Tibial artery (tissue), 4 donors: ENCODE measurements at places on chromosomes 2 and 18.

DNA sequence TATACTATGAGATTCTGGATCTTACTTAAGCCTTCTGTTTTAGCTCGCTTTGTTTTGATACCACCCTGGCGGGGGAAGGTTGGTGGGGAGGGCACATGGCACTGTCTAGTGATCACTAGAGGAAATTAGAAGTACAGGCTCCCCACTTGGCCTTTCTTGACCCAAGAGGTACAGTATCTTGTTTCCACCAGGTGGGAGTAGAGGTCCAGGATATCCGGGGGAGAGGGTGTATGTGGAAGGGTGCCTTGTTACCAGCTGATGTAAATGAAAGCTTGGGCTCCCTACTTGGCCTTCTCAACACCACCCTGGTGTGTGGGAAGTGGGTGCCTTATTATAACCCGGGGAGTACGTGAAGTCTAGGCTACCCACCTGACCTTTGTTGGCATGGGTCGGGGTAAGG lies 7.5 kb downstream of the GALNT1 start:
- no peak for DNase-seq

- no peak for DNase-seq
Measured at GRCh38 chr2:40405465-40405864, 46.4 kb downstream of the SLC8A1 start.

DNA sequence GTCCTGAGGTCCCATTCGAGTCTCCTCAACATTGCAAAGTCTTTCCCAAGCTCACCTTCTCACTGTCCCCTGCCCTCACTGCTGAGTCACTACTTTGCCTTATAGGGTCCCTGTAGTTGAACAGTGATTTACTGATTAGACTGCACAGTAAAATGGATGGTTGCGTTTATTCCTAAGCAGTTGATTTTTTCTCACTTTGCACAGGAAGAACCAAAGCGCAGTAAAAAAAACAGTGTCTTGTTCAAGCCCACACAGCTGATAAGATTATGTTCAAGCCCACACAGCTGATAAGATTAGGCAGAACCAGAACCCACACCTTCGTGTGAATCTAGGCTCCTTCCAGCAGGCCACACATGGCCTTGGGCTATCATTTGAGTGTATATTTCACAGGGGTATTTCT lies 215.3 kb upstream of the COPS8 start:
- DNase-seq: no peak

DNA sequence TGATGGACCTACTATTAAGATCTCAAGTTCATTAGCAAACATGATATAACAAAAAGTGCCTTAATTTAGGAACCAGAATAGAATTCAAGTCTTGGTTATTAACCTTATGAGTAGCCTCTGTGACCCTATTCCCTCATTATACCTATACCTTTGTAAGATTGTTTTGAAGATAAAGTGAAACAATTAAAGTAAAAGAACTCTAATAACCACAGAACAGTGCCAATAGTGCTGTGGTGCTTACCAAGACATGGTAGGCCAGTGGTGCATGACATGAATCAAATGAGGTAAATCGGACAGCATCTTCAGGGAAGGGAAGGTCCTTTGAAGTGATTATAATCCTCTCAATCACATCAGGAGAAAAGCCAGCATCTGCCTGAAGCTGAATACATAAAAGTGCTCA lies 36.4 kb downstream of the METTL4 start:
- DNase-seq: no peak

DNA sequence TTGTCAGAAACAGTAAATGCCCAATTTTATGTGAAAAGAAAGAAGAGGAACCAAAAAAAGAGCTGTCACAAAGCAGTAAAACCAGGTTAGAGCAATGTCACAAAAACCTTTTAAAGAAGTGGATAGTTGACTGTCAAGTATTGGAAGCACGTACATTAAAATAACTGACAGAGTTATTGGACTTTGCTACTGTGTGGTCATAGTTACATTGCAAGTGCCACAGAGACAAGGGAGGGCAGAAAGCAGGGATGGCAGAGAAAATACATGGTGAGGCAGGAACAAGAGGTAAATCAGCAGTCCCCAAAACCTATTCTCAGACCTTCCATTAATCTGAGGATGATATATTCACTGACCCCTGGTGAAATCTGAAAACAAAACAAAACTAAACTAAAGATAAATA lies 116.3 kb downstream of the LRP1B start:
- DNase-seq: no peak

DNA sequence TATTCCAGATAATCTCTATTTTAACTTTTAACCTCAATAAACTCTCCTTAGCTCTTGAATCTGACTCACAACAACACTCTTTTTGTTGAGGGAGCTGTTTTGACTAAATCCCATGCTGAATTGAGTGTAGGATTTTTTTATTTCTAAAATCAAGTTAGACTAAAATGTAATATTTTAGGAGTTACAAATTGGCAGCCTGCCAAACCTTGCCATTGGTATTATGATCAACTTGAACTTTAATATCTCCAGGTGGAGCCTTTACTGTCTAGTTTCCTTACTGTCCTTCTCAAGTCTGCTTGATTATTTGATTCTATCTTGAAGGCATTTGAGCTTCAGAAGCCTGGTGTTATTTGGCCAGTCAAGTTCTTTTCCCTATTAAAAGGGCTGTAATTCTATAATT lies 8.7 kb downstream of the PIKFYVE start:
- DNase-seq: no peak

- DNase-seq: no peak
Measured at GRCh38 chr2:208033701-208034502, 8.6 kb upstream of the PLEKHM3 start.

DNA sequence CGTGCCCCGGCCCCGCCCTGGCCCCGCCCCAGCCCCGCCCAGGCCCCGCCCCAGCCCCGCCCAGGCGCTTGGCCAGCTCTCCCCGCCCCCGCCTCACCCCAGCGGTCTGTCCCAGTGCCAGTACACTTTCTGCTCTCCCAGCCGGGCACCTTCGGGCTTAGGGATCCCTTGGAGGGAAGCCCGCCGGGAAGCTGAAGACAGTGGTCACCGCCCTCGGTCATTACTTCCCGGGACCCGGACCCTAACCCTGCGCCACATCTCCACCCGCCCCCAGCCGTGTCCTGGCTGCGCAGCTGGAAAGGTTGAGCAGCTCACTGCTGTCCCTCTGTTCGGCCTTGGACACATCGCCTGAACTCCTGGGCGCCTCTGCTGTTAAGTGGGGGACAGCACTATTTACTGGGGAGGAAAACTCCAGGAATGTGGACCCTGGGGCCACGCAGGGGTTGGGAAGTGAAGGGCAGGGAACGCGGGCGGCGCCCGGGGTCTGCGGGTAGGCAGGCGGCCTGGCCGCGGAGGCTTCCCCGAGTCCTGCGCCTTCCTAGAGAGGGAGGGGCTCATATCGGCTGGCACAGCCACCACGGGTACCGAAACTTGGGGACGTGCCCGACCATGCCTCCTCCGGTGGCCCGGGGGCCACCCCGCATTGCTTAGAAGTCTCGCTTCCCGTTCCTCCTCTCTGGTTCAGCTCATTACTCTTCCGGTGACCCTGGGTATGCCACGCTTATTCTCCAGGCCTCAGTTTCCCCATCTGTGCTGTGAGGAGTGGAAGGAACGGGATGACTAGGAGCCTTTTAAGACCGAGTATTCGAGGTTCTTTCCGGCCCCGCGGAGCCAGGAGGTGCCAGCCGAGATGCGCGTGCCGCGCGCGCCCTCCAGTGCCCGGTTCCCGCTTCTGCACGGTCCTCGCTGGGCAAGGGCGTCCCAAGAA lies 121.0 kb downstream of the GYPC start:
- DNase-seq: peak; percentile 88

DNA sequence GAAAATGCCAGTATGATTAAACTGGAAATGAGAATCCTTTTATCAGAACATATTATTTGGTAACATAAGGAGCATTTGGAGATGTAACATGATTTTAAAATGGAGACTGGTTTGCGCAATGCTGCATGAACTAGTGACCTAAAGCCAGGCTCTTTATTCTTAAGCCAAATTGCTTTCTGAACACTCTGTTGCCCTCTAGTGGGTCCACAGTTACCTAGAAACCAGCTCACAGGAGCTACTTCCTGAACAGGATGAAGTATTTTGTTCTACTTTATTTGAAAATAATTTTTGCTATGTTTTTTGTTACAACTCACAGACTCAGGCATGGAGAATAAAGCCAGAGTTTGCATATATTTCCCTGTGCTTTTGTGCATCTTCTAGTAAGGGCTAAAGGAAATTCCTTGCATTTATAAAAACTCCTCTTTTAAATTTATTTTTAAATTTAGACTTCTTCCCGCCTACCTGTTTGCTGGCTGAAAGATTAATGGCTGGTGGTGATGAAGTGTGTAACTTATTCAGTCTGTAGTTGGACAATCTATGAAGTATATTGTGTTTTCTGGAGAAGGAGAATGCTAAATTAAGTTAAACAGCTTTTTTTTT lies 146.7 kb downstream of the PARD3B start:
- DNase-seq: peak; percentile 43

DNA sequence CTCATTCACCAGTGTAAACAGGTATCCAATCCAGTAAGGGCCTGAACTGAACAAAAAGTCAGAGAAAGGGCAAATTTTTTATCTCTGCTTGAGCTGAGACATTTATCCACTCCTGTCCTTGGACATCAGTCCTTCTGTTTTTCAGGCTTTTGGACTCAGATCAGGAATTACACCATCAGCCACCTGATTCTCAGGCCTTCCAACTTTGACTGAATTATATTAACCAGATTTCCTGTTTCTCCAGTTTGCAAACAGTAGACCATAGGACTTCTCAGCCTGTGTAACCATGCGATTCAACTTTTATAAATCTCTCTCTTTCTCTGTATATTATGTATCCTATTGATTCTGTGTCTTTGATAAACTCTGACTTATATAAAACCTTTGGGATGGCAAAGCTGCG lies 289.3 kb upstream of the CDH2 start:
- DNase-seq: no peak

DNA sequence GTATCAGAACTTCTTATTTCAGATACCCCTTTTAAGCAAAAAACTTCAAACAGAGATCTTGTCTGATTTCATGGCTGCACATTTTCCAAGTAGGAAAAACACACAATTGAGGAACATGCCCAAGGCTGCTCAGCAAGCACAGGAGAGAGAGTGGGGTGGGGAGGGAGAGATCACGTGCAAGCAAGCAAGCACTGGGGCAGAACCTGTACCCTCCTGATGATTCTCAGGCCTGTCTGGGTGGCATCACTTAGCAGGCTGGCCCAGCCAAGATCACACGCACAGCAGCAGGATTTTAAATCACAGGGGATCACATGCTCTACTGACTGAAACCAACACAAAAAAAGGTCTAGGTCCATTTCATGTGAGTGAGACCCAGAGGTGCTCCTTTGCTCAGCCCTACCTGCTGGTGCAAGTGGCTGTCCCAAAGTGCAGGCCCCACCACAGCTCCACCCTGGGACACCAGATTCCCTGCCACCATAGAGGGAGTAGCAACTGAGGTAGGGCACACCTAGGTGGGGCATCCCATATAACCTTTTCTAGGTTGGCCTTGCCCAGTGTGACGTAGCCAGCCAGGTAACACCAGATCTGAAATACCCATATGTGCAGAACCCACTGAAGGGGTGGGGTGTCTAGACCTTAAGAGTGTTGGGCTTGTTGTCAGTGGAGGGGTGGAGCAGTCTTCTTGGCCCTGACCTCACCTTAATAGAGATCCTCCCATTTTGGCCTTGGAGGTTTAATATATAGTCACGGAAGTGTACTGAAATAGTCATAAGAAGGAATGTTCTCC lies 1.8 kb upstream of the LYPD6B start:
- DNase-seq: no peak

DNA sequence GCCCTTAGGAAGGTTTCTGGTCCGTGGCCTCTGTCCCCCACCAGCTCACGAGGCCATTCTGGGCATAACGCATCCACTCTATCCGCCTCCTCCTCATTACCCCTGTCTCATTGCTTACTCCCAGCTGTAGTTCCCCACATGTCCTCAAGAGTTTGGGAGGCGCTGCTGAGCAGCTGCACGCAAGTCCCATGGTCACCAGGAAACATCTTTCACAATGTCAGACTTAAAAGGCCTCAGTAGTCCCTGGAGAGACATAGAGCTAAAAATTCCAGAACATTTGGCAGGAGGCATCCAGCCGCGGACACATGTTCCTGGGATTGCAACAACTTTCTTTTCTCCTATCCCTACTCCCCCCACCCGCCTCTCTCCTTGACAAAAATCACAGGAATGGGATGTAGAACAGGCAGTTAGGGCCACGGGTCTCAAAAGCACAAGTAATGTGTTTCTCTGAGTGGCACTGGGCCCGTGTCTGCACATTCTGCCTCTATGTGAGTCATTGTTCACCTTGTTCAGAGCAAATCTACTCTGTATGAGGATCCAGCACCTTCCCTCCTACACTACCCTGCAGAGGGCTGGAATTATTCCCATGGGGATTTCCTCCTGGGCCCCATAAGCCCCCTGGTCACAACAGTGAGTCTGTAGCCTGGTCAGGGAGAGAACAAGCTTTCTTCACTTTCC lies 8.1 kb downstream of the LBH start:
- DNase-seq: peak; percentile 89

DNA sequence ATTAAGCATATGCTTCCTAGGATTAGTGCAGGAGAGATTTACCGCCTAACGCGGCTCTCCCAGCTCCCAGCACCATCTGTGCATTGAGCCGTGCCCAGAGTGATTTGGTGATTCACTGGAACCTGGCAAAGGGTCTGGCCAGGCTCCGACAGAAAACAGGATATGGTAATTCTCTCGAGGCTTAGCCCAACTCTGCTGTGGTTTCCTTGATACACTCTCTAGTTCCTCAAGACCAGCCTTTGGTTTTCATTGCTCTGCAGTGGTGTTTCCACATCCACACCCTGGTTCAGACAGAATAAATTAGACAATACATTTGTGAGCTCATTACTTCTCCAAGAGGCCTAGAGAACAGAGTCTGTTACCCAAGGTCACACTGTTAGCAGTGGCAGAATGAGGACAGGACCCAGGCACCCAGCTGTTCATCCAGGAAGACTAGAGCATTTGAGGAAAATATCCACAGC lies 23.0 kb upstream of the SMAD2 start:
- DNase-seq: peak; percentile 84

GRCh38 chr2:181140414-181140813 lies 160.0 kb downstream of the UBE2E3 start:
- no peak for DNase-seq

GRCh38 chr2:241739651-241740050 lies 5.2 kb downstream of the D2HGDH start:
- DNase-seq: no peak

- DNase-seq: no peak
Measured at GRCh38 chr2:122105877-122106206, 350.4 kb downstream of the TSN start.

DNA sequence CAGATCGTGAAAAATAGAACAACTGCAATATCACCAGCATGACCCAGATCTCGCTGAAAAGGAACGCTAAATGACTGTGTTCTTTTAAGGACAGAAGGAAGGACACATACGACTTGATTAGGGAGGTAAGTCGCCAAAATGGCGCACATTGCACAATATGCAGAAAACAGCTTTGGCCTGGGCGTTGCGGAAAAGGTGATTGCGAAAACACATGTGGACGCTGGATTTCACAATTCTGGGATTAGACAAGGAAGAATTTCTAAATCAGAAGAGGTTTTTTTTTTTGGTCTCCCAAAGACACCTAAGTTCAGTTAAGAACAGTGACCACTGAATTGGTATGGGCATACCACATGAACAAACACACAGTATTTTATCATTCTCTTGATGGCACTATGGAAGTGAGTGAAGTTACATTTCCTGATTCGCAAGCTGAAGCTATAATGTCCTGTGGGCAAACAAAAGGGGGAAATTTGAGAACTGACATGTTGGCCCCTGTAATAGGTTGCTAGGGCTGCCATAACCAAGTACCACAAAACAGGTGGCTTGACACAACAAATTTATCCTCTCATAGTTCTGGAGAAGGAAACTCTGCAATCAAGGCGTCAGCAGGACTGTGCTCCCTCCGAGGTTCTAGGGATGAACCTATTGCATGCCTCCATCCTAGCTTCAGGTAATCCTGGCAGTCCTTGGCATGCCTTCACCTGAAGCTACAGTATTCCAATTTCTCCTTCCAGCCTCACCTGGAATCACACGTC lies 25.8 kb upstream of the ERICH2 start:
- DNase-seq: no peak
